ENCODE measurements at places on chromosomes 7 and 10.

DNA sequence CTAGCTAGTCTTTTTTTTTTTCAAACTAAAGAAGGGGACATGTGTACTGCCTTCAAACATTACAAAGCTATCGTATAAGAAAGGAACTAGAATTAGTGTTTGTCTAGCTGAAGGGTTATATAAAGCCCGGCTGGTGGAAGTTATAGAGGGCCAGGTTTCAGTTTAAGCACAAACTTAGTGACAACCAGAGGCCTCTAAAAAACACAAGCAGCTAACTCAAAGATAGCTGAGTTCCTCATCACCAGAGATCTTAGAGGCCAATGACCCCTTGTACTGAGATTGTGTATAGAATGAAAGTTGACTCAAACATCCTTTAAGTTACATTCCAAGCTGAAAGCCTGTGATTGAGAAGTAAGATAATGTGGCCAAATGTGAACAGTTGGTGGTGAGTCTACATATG lies 28.1 kb upstream of the SGMS1 start:
- DNase-seq, result no peak

- peak; percentile 24 for DNase-seq
Observed at GRCh38 chr7:5282543-5283316, at the start of gene SLC29A4. TSS of gene SLC29A4 (plus strand) at chr7:5282943. CDS start at chr7:5287817, 4,874 bp downstream.

DNA sequence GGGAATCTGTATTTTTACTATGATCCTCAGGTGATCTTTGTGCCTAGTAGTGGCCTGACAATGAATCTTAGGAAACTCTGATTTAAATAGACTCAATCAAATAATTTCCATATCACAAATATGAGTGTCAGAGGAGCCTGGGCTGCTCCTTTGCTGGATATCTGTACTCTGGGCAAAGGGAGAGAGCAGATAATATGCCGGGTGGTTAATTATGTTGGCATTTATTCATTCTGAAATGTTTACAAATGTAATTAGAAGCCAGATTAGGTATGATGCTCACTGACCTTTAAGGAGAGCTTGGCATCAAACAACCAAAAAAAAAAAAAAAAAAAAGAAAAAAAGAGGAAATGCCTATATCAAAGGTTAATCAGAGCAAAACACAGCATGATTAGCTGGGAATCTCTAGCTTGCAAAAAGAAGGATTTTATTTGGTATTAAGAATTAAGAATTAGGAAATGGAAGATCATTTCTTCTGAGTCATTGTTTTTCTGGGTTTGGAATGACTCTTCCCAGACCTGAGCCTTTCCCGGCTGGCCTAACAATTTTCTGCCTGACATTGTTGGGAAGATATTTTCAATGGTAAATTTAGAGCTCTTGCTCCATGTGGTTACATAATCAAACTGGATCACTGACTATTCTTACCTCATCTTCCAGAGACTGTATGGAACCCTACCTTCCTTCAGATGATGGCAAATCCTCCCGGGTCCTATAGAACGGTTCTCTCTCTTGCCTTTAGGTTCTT lies 365.3 kb downstream of the REEP3 start:
- no peak for DNase-seq

DNA sequence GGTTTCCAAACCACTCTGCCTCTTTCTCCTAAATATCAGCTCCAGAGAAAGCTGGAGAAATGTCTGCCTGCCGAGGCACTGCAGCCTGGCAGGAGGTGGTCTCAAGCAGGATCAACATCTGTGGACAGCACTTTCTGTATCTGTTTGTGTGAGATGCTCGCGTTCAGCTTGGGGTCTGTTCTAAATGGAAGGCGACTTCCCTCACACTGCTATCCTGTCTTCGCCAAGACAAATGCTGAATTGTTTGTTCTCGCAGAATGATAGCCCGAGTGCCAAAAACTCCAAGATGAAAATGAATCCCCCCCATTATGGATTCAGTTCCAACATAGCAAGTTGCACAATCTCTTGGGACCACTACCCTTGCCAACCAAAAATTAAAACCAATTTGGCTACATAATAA lies 72.2 kb upstream of the PALS2 start:
- DNase-seq, result no peak

DNA sequence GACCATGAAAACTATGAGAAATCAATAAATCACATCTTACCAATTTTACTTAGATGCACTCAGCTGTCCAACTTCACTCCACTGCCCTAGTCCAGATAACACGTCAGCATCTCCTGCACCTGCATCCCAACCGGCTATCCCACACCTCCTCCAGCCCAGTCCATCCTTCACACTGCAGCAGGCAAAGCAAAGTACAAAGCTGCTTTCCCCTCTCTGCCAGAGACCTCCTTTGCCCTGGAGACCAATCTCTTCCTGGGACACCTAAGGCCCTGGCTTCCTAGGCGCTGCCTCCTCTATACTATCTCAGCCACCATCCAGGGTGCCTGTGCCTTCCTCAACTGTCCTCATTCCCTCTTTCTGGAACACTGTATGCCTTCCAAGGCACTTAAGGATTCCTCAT lies 90.3 kb upstream of the DDC start:
- no peak for DNase-seq

- DNase-seq, result no peak
Observed at GRCh38 chr7:33459340-33459751, 330.0 kb downstream of the BBS9 start.

DNA sequence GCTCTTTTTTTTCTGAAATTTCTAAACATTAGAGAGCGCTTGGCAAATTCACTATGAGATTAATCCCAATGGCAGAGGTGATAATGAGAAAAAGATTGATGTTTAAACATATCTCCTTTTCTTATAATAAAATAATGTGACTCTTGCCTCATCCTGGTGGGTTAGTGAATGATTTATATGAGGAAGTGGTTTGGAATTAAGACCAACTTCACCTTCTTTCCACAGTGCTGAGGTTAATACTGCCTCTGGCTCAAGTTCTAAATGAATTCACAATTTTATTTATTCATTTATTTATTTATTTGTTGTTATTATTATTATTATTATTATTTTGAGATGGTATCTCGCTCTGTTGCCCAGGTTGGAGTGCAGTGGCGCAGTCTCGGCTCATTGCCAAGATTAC lies 40.5 kb upstream of the ADO start:
- no peak for DNase-seq

DNA sequence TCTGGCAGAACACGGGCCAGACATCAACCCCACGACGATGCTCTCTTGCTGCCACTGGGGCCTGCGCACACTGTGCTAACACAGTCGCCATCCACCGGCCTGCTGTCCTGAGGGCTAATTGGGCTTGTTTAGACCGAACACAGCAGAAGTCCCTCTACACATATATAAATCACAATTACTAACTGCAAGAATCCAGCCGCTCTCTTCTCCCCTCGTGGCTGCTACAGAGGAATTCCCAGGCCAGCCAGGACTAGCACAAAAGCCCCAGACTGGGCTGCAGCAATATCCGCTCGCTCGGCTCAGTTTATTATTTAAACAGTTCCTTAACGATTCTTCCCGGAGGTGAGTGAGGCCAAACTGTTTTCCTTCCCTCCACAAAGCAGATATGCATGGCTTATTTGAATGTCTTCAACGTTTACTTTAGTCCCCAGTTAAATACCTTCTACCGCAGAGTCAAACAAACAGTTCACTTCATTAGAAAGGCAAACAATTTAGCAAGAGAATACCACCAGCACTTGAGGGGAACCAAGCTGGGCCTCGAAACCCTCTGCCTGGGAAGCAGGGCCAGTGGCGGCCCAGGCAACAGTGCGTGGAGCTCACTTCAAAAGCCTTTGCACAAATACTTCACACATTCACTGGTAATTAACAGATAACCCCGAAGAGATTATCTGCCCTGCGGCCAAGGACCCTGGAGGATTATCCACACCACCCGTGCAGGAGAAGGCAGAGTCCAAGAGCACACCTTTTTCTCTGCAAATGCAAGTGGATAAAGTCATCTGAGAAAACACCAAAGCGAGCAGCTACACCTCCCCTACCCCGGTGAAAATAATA lies 145.3 kb downstream of the GLI3 start:
- DNase-seq, result no peak

GRCh38 chr10:129771991-129772431 lies 192.1 kb downstream of the EBF3 start:
- no peak for DNase-seq

DNA sequence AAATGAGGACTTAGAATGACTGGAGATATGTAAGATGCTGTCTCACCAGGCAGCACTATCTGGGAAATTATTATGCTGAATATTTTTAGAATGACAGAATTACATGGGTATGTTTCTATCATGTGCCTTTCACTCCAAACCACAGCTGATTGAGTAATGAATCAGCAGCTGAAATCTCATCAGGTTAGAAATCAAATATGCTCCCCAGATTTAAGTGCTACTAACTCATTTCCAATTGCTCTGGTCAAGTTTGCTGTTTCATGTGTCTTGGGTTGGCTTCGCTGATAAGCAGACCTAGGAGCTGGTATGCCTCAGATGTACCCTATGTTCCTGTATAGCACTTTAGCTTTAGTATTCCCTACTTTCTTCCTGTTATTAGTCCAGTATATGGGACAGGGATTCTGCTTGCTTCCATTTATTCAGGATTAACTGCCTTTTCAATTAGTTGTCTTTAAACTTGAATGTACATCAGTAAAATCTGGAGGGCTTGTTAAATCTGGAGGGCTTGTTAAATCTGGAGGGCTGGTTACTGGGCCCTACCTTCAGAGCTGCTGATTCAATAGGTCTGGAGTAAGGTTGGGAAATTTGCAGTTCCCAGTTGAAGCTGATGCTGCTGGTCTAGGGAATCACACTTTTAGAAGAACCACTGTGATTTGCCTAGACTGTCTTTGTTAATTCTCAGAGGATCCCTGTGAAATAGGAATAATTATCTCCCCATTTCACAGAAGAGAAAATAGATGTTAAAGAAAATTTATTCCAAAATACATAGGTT lies 172.9 kb downstream of the DKK1 start:
- DNase-seq, result no peak

GRCh38 chr10:117005527-117006055 lies 604 bp upstream of the SHTN1 start:
- no peak for DNase-seq

DNA sequence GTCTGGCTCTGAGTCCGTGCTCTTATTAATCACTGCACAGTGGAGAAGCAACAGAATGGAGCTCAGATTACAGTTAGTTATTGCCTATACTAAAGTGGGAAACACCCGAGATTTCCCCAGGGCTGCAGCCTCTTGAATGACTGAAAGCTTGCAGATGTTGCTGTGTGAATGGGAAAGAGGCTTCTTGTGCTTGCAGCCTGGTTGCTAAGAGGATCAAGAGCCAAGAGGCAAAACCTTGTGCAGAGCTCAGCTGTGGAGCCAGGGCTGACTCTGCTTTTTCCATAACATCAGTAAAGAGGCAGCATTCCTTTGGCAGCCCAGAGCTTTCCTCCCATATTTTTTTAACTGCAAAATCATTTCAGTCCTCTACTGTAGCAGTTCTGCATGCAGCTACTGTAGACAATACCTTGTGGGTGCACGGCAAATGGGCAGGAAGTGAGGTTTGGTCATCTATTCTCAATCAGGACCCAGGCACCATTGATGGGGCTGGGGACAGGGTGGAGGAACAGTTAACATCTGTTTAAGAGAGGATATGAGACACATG lies 86.5 kb downstream of the RALA start:
- DNase-seq, result no peak

GRCh38 chr7:2474813-2475677 lies 1.2 kb downstream of the GRIFIN start:
- no peak for DNase-seq

GRCh38 chr7:151930695-151931094 lies 25.6 kb upstream of the GALNTL5 start:
- no peak for DNase-seq

DNA sequence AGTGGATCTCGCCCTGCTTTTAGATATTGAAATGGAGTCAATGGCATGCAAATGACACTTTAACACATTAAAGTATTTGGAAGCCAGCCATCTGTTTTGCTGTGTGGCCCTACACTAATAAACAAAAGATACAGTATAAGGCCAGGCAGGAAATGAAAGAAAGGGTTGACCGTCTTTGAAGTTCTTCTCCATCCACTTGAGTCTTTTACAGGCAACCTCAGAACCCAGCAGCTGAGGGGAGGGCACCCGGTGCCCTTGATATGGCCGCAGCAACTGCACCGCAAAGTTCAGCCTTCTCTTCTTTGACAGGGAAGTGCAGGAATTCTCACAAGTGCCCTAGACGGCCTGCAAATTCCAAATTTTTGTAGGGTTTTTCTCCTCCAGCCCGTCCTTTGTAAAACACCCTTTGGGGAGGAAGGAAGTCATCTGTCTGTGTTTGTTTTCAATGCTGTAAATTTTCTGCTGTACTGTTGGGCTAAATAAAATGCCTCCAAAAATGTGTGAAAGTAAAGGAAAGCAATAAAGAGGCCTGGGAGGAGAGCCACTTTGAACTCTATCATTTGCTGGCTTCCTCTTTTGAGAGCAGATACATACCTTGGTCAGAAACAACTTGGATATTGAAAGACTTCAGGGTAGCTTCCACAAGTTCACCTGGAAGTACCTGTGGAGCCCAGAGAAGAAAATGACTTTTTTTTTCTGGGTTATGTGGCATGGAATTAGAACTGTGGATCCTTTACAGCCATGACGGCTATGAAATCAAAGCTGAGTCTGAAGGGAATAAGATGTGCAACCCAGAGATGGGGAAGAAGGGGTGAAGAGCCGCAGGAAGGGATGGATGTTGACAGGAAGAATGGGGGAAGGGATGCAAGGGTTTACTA lies 3.6 kb downstream of the HOXA1 start:
- no peak for DNase-seq

DNA sequence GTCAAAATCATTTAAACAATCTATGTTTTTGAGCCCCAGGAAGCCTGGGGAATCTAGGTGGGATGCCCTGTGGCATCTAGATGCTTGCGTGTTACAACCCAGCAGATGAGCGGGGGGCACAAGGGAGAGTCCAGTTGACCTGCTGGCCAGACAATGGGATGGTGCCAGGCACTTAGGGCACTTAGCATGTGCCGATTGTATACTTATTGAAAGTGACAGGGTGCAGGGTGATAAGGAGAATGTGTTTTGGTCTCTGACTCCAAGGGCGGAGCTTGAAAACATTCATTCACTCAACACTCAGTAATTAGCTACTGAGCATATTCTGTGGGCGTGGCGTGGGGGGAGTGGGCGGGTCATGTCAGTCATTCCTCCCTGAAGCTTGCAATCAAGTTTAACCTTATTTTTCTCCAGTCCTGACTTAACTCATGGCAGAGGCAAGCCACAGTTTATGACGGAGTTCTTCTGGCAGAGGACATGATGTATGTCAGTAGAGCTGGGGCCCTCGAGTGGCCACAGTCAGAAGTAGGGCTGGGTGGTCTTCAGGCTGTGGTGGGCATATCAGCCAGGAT lies 115.1 kb downstream of the PRKCQ start:
- peak; percentile 25 for DNase-seq

DNA sequence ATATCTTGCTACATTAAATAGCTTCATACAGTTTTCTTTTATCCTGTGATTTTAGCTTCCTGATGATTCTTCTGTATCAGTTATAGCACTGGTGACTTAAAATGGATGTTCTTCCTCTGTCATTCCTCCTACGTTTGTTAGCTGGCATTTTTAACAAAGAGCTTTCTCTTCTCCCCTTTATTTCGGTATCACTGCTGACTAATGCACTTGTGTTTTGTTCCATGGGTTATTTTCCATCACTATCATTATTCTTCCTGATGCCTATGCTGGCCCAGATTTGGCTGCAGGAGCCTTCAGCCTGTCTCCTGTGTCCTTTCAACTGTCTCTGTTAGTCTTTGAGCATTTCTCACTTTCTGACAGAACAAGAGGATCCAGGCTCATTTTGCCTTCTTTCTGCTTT lies 13.1 kb downstream of the BMS1 start:
- no peak for DNase-seq

Data from activated CD4-positive, alpha-beta T cell treated with anti-CD3 and anti-CD28 coated beads, Interleukin-2, amount 50 U/mL, for 48 hours (primary cell).